NCI-H1436 (cell line): ENCODE measurements at places on chromosomes 16 and 17.

- no peak for DNase-seq
Observed at GRCh38 chr17:33204156-33204555, 88.9 kb downstream of the ASIC2 start.

DNA sequence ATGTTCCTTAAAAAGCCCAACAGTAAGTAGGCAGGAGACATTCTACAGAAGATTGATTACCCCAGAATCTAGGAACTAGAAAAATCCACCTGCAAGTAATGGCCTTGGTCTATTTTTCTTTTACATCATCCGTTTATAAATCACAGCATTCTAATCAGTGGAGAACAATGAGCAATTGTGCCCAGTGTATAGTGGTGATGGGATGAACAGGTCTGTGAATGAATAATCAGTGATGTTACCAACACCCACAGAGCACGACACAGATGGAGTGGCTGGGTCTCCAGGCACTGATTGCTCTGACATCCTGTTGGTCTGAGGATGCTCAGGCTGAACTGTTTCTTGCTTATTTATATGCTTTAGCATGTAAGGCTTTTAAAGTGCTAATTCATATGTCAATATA is 1251.2 kb upstream of the CDH8 start:
- no peak for DNase-seq

DNA sequence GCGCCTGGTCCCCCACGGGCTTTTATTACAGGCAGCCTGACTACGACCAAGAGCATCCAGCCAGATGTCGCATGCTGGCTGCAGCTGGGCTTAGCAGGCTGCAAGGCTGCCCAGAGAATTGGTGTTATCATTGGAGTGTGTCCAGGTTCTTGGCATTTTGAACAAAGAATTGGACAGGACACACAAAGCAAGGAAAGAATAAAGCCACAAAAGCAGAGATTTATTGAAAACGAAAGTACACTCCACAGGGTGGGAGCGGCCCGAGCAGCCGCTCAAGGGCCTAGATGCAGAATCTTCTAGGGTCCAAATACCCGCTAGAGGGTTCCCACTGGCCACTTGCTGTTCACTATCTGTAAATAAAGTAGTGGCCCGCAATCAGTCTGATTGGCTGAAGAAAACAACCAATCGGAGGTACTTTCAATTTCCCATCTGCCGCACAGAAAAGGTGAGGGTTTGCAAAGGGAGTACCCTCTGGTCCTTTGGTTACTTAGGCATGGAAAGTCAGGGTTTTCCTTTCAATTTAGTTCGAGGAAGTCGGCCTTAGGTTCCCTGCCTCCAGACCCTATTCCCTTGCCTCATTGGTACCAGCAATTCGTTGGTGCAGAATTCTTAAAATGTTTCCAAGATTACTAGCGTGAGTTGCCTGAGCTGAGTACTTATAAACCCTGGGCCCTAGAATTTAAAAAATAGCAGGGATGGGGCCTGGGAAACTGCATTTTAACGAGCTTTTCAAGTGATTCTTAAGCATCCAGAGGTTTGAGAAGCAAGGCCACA is 38.5 kb upstream of the CNEP1R1 start:
- no peak for DNase-seq

DNA sequence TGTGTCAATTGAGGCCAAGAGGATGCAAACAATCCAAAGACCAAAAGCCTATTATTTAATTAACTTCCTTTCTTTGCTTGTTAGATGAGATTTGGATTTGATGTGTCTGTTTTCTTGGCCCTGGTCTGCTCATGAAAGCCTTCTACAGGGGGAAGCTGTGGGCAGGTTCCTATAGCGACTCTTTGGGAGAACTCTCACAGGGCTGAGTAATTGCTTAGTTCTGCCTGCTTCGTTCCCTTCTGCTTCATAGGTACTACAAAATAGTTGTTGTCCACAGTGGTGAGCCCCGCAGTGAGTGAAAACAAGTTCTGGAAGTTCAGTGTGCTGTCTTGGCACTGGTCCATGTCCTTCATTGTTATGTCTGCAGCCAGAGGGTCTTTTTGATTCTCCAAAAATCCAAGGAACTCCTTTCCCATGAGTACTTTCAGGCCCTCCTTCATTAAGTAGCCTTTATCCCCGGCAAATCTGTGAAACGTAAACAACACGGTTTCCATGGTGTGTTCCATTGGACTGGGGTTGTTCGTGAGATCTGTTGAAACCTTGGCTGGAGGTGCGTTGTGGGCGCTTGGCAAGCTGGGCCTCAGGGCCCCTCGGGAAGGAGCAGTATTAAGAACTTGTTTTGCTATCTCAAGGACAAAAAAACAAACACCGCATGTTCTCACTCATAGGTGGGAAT is 30.0 kb upstream of the ANKRD40CL start:
- DNase-seq: no peak

DNA sequence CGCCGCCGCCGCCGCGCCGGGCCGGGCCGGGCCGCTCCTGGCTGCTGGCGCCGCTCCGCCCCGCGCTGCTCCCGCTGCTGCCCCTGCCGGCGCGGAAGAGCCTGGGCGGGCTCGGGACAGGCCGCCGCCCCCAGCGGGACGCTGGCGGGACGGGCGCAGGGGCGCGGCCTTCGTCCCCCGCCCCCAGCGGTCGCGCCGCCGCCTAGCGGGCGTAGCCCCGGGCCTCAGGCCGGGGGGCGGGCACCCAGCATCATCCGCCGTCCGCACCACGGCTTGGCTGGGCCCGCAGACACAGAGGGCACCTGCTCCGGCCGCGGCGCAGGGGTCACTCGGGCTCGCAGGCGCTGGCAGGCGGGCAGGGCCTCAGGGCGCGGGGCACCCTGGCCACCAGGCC is at the start of gene AMFR:
TSS of gene AMFR (minus strand) at position 107 of the 394 bp plus-strand sequence. CDS start 218 bp downstream, outside the sequence.
- DNase-seq: peak; percentile 75
